Osteocyte (in vitro differentiated cells): ENCODE measurements at places on chromosomes 7 and 10. TPM values are rescaled to one million over a fixed set of nuclear protein-coding genes. Genes with fewer than 3 reads are reported as not detected.

DNA sequence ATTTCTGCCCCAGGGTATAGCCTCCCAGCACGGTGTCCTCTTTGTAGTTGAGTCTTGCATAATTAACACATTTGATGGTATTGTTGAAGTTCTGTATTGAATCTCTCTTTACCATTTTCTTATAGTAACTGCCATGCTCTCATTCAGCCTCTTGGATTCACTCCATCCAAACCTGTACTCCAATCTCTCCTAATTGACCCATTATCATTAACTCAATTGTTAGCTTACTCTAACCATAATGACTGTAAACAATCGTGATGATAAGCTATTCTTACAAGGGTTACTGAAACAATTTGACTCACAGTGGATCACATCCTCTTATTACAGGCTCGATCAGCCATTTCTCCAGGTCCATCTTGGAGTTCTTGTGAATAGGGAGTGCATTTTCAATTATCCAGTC, 191.9 kb upstream of the AGK start:
- peaks cover 37% of the 10 kb centered on the region for H3K4me1 ChIP-seq
- H3K27me3 ChIP-seq: peaks cover 2% of the 10 kb centered on the region
- no peaks in the 10 kb centered on the region for H3K36me3 ChIP-seq
- H3K27ac ChIP-seq: no peak overlapping the region

The FBXL13 gene
- total RNA-seq: 0.83 and 0.97 TPM in 2 replicates

The TMEM229A gene
- total RNA-seq: not detected in 2 replicates

DNA sequence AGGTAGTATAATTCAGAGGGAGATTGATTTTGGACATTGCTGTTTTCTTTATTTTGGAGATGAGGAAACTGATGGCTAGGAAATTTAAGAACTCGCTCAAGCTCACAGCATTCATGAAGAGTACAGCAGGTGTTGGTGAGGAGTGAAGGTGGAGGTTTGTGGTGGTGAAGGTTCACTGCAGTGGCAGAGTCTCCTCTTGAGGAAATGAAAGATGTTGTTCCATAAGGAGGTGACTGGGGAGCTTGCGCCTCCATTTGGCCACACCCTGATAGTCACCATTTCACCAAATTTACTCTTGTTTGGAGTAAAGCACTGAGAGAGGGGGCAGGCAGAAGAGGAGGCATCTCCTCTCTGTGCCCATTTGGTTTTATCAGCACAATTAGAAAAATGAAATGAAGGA, 46.4 kb upstream of the TARP start:
- DNase-seq: no peak
- H3K4me3 ChIP-seq: no peak overlapping the region
- peaks cover 22% of the 10 kb centered on the region for H3K4me1 ChIP-seq
- no peaks in the 10 kb centered on the region for H3K36me3 ChIP-seq
- H3K27me3 ChIP-seq: no peaks in the 10 kb centered on the region

DNA sequence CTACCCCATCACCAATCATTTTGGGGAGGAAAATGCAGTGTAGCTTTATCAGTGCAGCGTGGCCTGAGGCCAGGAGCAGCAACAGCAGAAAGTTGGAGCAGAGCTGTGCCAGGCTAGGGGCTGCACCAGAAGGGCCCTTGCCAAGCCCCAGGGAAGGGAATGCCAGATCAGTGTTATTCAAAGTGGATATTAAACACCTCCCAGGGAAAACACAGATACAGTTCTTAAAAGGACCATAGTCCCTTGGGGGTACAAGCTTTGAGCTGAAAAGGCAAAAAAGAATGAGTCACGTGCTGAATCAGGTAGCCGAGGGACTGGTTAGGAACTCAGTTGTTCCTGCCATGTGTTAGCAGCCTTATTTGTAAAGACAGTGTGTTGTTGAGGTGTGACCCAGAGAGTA, 54.0 kb downstream of the GSDME start:
- peaks cover 3% of the 10 kb centered on the region for H3K36me3 ChIP-seq
- no peaks in the 10 kb centered on the region for H3K27me3 ChIP-seq
- peaks cover 52% of the 10 kb centered on the region for H3K4me1 ChIP-seq
- no peak overlapping the region for H3K4me3 ChIP-seq

The VENTX gene
- total RNA-seq: not detected in 2 replicates
